ENCODE measurements at places on chromosomes 7 and 10.

DNA sequence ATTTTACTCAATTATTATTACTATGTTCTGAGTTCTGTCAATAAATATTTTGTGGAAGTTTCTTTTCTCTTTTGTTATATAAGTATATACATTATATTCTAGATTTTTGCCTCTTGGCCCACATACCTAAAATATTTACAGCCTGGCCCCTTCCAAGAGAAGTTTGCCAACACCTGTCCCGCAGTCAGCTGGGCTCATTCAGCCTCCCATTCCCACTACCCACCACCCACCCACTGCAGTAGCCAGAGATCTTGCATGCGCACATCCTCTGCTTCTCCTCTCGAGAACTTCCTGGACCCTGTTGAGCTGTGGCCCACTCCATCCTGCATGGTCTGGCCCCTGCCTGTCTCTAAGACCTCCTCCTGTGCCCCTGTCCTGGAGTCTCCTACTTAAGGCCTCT lies 33.6 kb downstream of the WIPF3 start:
- no peak for DNase-seq

GRCh38 chr7:1899951-1900762 lies 230.1 kb downstream of the ELFN1 start:
- DNase-seq: no peak

DNA sequence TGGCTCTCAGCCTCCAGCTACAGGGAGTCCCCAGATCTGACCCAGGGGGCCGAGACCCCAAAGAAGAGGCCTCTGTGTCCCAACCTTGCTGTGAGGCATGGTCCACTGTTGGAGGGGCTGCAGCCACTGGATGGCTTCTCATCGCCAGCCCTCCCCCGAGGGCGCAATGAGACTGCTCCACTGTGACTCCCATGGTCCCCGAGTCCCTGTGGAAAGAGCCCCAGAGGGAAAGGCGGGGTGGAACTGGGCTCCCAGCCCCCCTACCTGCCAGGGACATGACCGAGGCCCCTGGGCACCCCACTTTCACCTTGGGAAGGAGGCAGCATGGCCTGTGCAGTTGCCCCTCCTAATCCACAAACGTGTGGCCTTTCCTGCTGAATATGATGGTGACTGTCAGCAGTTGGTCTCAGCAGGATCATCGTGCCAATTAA lies 33.5 kb upstream of the RET start:
- DNase-seq: no peak

- DNase-seq: no peak
Observed at GRCh38 chr7:50329775-50330174, 25.3 kb downstream of the IKZF1 start.

DNA sequence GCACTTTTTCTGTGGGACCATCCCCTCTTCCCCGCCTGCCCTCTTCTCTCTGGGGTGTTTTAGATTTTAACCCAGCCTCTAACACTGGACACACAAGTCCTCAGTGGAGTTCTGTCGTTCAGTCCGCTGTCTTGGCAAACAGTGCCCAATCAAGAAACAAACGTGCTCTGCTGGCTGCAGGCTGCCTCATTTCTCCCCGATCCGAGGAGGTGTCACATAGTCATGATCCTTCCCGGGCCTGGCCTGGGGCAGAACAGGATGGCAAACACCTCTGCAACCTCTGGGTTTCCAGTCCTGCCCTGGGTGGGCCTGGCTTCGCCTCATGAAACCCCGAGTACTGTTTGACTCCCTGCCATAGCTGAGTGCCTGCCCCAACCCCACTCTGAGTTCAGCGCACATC lies 110.9 kb upstream of the INSYN2A start:
- no peak for DNase-seq

DNA sequence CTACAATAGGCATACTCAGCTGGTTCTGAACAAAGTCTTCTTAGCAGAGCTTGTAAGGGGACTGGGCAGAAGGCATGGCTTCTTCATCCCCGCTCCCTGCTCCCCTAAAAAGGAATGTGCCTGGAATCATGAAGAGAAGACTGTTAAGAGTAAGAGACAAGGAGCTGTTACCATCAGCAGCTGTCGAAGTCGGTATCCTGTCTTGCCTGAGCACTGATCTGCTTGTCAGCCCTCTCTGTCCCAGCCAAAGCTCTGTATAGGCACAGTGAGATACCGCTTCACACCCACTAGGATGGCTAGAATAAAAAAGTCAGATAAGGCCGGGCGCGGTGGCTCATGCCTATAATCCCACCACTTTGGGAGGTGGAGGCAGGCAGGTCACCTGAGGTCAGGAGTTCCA lies 2.4 kb downstream of the ABLIM1 start:
- DNase-seq: no peak
